H1 (cell line): ENCODE measurements at places on chromosomes 11 and 22. TPM values are rescaled to one million over a fixed set of nuclear protein-coding genes. Genes with fewer than 3 reads are reported as not detected.

DNA sequence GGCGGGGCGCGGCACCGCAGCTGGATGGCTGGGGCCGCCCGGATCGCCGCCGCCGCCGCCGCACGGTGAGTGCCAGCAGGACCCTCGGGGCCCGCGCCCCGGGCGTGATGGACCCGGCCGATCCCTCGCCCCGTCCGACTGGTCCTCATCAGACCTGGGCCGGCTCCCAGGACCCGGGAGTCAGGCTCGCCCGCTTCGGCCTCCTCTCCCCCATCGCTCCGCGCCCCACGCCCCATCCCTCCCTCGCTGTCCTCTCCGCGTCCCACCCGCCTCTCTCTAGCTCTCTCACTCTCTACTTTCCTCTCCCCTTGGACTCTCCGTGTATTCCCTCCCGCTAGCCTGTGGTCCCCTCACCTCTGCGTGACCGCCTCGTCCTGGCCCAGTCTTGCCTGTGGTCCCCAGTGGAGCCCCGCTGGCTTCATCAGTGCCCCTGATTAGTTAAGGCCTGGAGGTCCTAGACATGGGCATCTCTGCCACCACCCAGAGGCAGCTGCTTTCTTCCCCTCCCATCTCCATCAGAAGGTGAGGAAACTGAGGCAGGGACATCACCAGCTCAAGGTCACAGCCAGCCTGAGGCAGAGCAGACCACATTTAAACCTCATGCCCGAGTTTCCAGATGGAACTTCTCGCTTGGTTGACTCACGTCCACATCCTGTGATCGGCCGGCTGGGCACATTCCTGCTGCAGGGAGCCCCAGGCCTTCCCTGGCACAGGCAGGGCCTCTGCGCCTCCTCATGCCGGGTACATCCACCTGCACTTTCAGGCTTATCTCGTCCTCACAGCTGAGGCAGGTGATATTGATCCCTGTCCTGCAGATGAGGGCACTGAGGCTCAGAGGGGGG lies 429 bp downstream of the SLC39A13 start:
- H3K4me3 ChIP-seq = peak overlapping the region; percentile 75
- DNase-seq = no peak

DNA sequence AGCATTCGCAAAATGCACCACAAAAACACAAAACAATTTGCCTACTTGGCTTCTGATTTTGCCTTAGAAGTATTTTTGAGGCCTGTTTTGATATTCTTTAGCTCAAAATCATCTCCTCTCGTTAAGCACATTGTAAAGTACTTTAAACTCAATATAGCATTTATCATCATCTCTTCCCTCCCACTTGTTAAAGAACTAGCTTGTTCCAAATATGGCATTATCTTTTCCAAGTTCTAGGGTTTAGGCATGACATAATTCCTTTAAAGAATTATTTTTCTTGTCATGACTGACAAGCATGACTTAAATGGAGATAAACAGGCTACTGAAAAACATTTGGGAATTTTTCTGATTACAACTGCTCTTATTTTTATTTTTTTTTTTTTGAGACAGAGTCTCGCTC lies 21.3 kb downstream of the CELF1 start:
- no peak overlapping the region for H3K4me3 ChIP-seq
- no peaks in the 10 kb centered on the region for H3K27me3 ChIP-seq
- DNase-seq = no peak
- H3K27ac ChIP-seq = no peak overlapping the region
- no peaks in the 10 kb centered on the region for H3K4me1 ChIP-seq

DNA sequence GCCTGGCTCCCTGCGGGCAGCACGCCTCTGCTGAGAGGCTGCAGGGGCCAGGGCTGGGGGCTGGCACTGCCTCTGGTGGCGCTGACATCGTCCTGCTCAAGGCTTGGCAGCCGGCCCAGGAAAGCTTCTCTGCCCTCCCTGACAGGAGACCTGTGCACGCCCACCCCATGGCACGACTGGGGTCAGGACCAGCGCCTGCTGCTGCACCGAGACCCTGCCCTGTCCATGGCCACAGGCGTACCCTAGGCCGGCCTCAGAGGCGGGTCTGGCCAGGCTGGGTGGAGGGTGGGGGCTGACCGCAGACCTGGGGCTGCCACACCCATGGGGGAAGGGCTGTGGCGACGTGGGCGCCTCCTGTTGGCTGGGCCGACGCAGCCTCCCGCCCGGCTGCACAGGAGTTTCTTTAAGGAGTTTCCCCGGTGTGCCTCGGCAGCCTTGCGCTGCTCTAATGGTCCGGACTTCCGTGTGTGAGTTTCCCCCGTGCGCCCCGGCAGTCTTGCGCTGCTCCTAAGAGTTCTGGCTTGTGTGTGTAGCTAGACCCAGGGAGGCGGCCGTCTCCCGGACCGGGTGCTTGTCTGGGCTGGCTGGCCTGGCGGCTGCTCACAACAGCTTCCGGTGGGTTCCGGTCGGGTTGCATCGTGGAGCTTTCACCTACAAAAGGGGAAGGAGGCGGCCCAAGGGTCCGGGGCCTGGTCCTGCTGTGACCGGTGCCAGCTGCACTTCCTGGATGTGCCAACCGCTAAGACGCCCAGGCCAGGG lies 4.6 kb downstream of the TRABD start:
- peaks cover 13% of the 10 kb centered on the region; the same call in 1 of the 2 replicates for H3K36me3 ChIP-seq
- peak; percentile 82 for DNase-seq
- no peak overlapping the region; the same call in 1 of the 2 replicates for H3K27ac ChIP-seq

OR10A4 gene
- not detected in 2 replicates for total RNA-seq

- no peak overlapping the region for H3K27ac ChIP-seq
- no peaks in the 10 kb centered on the region for H3K36me3 ChIP-seq
- no peaks in the 10 kb centered on the region for H3K4me1 ChIP-seq
- no peaks in the 10 kb centered on the region for H3K27me3 ChIP-seq
- DNase-seq = no peak
- no peak overlapping the region for H3K4me3 ChIP-seq
Observed at GRCh38 chr11:65172600-65172999, 2.6 kb downstream of the SPDYC start.

MMP13 gene
- not detected in 2 replicates for total RNA-seq

DNA sequence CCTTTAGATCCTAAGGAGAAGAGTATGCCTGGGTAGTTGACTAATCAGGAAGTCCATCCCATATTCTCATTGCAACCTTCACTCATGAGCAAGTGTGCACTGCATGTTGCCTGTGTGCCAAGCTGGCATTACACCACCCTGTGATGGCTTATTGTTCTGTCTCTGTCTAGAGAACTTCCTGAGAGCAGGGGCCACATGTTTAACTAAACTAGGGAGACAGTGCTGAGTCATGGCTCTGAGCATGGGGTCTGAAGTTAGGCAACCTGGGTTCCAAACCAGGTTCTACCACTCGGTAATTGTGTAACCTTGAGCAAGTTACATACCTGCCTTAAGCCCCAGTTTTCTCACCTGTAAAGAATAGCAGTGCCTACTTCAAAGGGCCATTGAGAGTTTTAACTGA lies 39.6 kb downstream of the CSNK2A3 start:
- no peak overlapping the region for H3K4me3 ChIP-seq
- no peaks in the 10 kb centered on the region for H3K36me3 ChIP-seq
- H3K4me1 ChIP-seq = no peaks in the 10 kb centered on the region
- no peak for DNase-seq
- no peak overlapping the region for H3K27ac ChIP-seq
